ENCODE measurements at places on chromosomes 11 and 22.

GRCh38 chr22:19997561-19998231 lies 18.9 kb downstream of the ARVCF start:
- no peak for DNase-seq

- DNase-seq, result peak; percentile 45
Observed at GRCh38 chr11:11931461-11932055, 76.9 kb downstream of the DKK3 start.

DNA sequence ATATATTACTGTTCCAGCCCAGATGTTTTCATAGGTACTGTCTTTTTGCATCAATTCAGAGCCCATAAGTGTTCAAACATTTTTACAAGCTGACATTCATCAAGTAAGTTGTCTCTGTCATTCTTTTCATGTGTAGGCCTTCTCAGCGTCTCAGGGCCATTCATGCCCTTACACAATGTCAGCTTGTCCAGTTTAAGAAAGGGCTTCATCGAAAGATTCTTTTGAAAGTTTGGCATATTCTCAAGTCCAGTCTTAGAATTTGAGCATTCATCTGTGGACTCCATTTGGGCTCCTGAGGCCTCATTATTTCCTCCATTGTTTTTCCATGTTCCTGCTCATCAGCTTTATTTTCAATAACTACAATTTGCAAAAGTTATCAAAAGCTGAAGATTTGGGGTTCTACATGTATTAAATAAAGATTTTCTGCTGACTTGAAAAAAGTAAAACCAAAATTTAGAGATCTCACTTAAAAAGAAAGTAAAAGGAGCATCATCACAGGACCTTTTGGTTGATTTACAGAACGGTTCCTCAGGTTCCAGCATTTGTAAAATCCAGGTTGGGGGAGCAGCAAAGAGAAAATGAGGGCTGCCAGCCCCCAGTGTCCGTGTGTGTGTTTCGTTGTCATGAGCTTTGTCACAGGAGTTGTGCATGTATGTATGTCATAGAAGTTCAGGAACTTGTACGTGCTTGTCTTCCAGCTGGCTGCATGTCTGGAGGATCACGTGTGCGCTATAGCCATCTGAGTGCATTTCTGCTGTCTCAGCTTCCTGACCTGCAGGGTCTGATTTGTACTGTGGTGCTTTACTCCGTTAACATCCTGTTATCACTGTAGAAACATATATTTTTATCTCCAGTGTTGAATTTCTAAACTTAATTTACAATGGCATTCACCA lies 15.6 kb downstream of the MOV10L1 start:
- DNase-seq, result no peak

- DNase-seq, result no peak
Observed at GRCh38 chr11:60910711-60911380, 3.1 kb upstream of the TMEM109 start.

DNA sequence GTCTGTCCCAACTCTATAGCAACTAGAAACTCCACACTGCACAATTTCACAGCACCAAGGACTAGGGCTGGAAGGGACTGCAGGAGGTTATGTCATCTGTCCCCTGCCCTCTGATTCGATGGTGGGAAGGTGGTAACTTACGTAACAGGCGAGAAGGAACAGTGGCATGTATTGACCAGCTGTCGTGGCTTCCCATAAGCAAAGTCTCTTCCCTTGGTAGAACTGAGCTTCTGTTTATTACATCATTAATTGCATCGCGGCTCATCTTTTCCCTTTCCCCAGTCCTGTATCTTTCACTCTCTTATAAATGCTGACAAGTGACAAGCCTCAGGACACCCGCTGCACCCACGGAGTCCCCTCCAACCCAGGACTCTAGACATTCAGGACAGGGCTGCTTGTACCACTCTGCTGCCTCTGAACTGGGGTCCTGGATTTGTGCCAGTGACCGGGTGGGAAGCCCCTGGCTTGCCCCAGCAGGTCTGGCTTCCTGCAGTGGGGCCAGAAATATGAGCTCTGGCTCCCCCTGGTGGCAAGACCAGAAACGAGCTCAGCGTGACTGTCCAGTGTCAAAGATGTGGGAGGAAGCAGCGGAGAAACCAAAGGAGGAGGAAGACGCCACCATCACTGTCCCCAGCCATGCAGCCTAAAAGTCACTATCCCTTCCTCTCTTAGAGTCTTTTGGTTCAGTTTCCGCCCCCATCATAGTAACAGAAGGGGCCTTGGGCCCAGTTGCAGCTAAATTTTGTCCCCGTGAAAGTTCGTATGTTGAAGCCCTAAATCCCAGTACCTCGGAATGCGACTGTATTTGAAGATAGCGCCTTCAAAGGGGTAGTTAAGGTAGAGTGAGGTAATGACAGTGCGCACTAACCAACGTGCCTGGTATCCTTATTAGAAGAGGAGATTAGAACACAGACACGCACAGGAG lies 84.5 kb downstream of the ISX start:
- DNase-seq, result peak; percentile 18

- DNase-seq, result no peak
Observed at GRCh38 chr11:93570759-93571413, 27.7 kb upstream of the SMCO4 start.

DNA sequence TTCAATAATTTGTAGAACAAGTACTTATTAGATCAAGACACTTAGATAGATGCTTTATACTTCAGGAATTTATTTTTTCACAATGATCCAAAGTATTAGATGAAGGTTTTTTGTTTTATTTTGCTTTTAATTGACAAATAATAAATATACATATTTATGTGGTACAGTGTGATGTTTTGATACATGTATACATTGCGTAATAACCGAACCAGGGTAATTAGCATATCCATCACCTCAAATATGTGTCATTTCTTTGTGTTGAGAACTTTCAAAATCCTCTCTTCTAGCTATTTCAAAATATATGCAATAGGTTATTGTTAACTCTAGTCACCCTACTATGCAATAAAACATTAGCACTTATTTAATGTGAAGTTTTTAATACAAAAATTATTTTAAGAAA lies 21.4 kb downstream of the TRIM5 start:
- DNase-seq, result no peak

GRCh38 chr11:19279451-19279850 lies 38.7 kb upstream of the E2F8 start:
- no peak for DNase-seq

- no peak for DNase-seq
Observed at GRCh38 chr11:111975076-111975806, 38.1 kb downstream of the DIXDC1 start.

GRCh38 chr11:94747146-94747545 lies 21.0 kb upstream of the AMOTL1 start:
- DNase-seq, result no peak

- DNase-seq, result peak; percentile 84
Observed at GRCh38 chr11:64558065-64558745, 32.8 kb upstream of the SLC22A12 start.

GRCh38 chr11:47656260-47656885 lies 14.0 kb upstream of the MTCH2 start:
- DNase-seq, result no peak

DNA sequence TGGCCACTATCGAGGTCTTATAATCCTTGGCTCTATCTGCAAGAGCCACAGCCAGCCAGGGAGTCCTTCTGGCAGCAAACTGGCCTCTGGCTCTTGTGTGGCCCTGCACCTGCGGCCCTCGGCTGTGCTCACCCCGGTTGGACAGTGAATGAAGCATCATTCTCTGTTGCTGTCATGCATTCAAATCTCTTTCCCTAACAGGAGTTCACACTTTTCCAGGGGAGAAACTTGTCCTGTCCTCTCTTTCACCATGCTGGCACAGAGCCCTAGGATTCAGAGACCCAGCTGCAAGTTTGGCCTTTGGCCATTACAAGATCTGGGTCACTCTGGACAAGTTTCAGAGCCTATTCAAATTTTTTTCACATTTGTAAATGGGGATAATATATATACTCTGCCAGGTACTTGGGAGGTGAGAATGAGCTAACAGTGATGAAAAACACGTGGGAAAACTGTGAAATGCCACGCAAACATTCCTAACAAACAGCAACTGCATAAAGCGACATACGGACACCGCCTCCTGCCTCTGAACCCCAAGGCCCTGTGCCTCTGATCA lies 34.2 kb downstream of the TMEM184B start:
- DNase-seq, result no peak

- peak; percentile 74 for DNase-seq
Observed at GRCh38 chr11:61627850-61628661, 47.2 kb upstream of the SYT7 start.
